Activated CD4-positive, alpha-beta memory T cell treated with anti-CD3 and anti-CD28 coated beads, Interleukin-2, amount 10 ng/mL, durations not matched to agents 7 days and 5 days (primary cell): ENCODE measurements at places on chromosomes 1 and 21.

DNA sequence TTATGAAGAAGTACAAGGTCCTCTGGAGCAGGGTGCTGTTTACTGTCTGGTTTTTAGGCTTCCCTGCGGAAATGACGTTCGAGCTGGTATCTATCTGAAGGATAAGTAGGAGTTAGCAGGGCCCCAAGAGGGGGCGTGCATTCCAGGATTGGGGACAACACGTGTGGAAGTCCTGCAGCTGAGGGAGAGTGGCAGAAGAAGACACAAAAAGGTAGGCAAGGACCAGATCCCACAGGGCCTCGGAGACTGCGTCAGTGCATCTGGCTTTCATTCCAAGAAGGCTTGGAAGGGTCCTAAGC, 5.9 kb downstream of the RIMS3 start:
- no peaks in the 10 kb centered on the region for H3K36me3 ChIP-seq
- peaks cover 17% of the 10 kb centered on the region for H3K4me1 ChIP-seq
- H3K27ac ChIP-seq = no peak overlapping the region
- H3K27me3 ChIP-seq = peaks cover 4% of the 10 kb centered on the region
- no peak overlapping the region for H3K4me3 ChIP-seq
- no peak for DNase-seq

DNA sequence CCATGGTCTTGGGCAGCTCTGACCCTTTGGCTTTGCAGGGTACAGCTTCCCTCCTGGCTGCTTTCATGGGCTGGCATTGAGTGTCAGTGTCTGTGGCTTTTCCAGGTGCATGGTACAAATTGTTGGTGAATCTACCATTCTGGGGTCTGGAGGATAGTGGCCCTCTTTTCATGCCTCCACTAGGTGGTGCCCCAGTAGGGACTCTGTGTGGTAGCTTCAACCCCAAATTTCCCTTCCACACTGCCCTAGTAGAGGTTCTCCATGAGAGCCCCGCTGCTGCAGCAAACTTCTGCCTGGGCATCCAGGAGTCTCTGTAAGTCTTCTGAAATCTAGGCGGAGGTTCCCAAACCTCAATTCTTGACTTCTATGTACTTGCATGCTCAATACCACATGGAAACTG, 494.5 kb upstream of the LRRC7 start:
- DNase-seq = no peak
- no peaks in the 10 kb centered on the region for H3K27me3 ChIP-seq
- no peak overlapping the region for H3K27ac ChIP-seq
- no peak overlapping the region for H3K4me3 ChIP-seq
- H3K36me3 ChIP-seq = no peaks in the 10 kb centered on the region

- no peaks in the 10 kb centered on the region for H3K27me3 ChIP-seq
- peak overlapping the region; percentile 81 for H3K4me3 ChIP-seq
- peak; percentile 61 for DNase-seq
- peaks cover 4% of the 10 kb centered on the region for H3K36me3 ChIP-seq
- H3K4me1 ChIP-seq = peaks cover 38% of the 10 kb centered on the region
Measured at GRCh38 chr1:2416403-2416802, 4.0 kb upstream of the PEX10 start.

DNA sequence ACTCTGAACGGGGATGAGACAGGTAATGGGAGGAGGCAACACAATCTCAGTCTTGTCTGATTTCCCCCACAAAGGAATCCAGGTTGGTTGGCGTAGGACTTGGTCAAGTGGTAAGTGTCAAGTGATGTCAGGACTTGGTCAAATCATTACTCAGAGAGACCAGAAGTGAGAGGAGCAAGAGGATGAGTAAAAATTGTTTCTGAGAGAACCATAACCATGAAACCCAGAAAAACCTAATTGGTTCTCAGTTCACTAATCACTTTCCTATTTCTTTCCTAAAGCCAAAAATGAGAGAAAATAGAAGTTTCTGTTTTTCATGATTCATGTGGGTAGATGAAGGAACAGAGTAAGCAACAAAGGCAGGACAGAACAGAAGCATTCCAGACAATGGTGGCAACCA, 5.0 kb downstream of the PHC2 start:
- H3K27me3 ChIP-seq = peaks cover 38% of the 10 kb centered on the region
- H3K4me3 ChIP-seq = no peak overlapping the region
- H3K4me1 ChIP-seq = peaks cover 5% of the 10 kb centered on the region
- H3K27ac ChIP-seq = no peak overlapping the region
- H3K36me3 ChIP-seq = no peaks in the 10 kb centered on the region
- no peak for DNase-seq

- peaks cover 10% of the 10 kb centered on the region for H3K36me3 ChIP-seq
- no peak overlapping the region for H3K27ac ChIP-seq
- peaks cover 3% of the 10 kb centered on the region for H3K4me1 ChIP-seq
- no peak overlapping the region for H3K4me3 ChIP-seq
- peak; percentile 14 for DNase-seq
Measured at GRCh38 chr1:227940791-227941241, 6.9 kb downstream of the WNT9A start.
